ENCODE measurements at places on chromosomes 12 and 14.
A peak's percentile ranks its signal among the peaks of the same experiment; 100 is the strongest.

GRCh38 chr12:76908303-76909017 lies 29.6 kb upstream of the CSRP2 start:
- no peak for DNase-seq

DNA sequence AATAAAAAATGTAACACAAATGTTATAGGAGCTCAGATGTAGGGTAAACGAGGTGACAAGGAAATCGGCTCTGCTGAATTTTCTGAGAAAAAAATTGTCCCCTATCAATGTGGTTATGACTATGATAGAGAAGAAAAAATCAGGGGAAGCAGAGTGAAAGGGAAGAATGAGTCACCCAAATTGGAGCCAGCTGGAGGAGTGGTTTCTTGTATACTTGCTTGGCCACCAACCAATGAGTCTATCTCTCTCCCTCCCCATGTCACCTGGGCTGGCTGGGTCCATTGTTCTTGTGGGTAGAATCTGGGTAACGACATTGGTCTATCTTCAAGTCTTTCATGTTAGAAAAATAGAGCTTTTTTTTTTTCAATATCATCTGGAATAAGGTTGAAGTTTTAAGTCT lies 196.6 kb upstream of the FLRT2 start:
- DNase-seq: no peak

DNA sequence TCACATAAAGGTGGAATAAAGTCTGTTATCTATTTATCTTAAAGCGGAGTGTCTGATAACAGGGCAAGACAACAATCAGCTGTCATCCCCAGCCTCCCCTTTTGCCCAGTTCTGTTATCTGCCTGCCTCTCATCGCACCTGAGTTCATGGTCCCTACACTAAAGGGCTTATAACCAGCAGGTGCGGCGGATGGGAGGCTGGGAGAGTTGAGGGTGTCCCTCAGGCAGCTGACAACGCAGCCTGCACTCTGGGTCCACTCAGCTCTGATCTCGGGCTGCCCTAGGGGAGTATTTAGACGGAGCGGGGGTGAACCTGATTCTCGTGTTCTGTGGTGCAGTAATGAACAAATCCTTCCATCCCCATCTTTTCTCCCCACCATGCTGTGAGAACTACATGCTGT lies 34.0 kb upstream of the JDP2 start:
- DNase-seq: no peak

DNA sequence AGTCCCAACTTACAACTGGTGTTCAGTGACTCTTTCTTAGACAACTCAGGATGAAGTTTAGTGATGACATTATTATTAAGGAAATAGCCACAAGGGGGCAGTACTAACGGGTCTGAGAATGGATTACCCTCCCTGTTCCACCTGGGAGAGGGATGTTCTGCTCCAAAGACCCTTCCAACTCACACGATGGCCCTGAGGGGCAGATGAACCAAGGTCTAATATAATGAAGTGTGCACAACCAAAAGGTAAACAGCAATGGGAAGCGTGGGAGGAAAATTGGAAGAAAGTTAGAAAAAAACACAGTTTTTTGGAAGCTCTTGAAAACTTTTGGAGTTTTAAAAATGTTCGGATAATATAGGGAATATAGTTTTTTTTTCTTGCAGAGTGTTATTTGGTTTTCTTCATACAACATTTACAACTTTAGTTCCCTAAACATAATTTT lies 24.0 kb downstream of the FGF6 start:
- DNase-seq: peak; percentile 9

GRCh38 chr12:89433634-89434033 lies 81.3 kb upstream of the DUSP6 start:
- DNase-seq: no peak

DNA sequence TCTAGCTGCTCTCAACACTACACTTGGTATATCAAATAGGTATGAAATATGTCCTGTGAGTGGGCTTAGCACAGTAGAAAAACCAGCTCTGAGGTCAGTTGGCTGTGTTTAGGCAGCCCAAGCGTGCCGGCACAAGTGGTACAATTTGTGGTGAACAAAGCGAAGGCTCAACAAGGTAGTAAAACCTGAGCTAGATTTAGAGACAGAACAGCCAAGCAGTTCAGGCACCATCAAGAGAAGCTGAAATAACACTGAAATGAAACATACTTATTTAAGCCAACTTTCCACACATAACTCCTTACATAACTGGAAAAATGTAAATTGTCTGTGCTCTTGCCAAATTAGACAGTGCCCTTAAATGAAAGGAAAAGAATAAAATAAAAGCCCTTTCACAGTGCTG lies 596.8 kb upstream of the FBXO33 start:
- no peak for DNase-seq

DNA sequence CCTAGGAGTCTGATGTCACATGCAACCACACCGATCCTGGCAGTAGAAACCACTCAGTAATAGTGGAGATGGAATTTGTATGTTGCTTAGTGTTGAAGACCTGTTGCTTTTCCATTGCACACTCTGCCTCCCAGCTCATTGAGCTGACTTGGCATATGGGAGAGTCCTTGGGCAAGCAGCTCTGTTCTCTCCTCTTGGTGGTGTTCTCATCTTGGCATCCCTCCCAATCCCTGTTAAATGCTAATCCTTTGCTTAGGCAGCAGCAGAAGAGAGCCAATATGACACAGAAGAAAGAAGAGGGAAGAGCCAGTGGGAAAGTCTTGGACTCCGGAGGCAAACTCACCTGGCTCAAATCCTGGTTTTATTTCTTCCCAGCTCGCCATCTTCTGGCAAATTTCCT lies 178.0 kb upstream of the CAND1 start:
- no peak for DNase-seq

GRCh38 chr14:23751616-23752015 lies 115.5 kb downstream of the DHRS2 start:
- DNase-seq: no peak

GRCh38 chr12:59934486-59934885 lies 338.7 kb downstream of the SLC16A7 start:
- no peak for DNase-seq

DNA sequence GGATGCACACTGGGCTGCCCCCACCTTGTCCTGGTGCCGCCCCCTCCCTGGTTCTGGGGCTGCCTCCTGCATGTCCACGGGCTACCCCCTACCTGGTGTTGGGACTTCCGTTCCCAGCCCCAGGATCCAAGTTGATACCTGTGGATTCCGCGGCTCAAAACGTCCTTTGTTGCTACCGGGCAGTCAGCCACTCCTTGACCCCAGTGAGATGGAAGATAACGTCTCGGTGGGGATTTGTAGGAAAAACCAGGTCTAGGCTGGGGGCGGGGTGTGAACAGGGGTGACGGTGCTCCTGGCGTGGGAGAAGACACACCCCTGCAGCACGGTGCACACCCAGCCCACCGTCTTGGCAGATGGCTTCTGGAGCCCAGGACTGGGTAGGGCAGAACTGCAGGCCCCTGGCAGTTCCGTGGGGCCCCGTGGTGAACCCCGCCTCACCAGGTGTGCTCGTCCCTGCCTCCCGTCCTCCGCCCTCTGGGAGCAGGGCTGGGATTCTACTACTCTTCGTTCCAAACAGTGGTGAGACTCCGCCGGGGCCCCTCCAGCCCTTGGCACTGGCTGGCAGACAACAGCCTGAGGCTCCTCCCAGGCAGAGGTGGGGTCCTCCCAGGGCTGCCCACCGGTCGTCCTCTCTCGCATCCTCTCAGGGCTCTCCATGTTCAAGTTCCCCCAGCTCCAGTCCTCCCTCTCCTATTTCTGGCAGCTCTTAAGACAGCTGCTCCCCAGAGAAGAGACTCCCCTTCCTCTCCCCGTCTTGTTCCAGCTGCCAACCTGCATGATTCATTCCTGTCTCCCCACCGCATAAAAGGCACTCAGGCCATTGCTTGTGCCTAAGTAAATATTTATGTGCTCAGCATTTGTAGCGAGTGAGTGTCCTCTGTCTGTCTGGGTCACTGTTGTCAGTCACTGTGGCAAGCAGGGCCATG lies 75.5 kb downstream of the FBXL14 start:
- peak; percentile 74 for DNase-seq

DNA sequence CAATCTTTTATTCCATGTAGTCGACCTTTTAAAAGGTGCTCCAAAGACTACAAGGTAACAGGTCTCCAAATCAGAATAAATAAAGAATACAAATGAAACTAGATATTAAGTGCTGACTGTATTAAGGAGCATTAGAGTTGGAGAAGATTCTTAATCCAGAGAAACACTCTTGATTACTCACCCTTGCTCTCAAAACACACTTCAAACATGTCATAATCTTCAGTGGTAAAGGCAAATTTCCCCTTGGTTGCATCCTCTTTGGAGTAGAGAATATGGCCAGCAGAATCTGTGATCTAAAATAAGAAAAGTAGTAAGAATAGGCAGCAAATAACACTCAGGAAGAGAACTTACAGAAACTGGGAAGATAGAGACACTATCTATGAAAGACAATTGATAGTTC lies 24.6 kb downstream of the TMED10 start:
- DNase-seq: no peak

DNA sequence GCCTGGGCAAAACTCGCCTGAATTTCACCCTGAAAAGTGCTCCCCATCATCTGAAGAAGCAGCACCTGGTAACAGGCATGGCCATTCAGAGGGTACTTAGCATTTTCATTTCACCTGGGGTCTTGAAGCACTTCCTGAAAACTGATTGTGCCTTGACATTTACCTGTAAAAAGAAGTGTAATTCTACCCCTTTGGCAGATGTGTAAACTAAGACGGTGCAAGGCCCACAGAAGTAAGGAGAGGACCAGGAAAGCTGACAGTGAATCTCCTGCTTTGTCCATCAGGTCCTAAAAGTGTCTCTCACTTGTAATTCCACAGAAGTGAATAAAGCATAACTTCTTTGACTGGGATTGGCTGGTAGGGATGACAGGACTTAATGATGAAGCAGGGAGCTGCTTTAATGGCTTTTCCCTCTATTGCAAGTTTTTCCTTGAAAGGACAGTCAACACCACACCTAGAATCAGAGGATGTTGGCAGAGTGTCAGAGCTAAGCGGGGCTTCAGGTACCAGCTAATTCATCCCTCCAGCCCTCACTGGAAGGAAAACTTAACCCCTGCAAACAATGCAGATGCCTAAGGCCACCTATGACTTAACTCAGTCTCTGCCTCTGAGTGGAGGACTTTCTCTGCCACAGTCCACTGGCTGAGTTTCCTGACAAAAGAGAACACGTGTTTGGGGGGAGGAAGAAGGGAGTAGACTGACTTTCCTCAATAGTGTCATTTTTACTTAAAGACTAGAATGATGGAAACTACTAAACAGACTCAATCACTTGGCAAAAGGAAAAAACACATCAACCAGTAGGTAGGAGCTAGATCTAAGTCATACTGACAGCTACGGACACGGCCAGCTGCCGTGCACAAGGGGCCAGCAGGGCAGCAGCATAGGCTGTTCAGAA lies 74.7 kb downstream of the NUAK1 start:
- DNase-seq: no peak

- no peak for DNase-seq
These were observed 142.6 kb downstream of the GPHN start for GRCh38 chr14:66650491-66650911.

- peak; percentile 68 for DNase-seq
These were observed at the start of gene CKB for GRCh38 chr14:103522649-103523574. TSS of gene CKB (minus strand) at chr14:103522830. CDS start at chr14:103522493, 337 bp downstream.

DNA sequence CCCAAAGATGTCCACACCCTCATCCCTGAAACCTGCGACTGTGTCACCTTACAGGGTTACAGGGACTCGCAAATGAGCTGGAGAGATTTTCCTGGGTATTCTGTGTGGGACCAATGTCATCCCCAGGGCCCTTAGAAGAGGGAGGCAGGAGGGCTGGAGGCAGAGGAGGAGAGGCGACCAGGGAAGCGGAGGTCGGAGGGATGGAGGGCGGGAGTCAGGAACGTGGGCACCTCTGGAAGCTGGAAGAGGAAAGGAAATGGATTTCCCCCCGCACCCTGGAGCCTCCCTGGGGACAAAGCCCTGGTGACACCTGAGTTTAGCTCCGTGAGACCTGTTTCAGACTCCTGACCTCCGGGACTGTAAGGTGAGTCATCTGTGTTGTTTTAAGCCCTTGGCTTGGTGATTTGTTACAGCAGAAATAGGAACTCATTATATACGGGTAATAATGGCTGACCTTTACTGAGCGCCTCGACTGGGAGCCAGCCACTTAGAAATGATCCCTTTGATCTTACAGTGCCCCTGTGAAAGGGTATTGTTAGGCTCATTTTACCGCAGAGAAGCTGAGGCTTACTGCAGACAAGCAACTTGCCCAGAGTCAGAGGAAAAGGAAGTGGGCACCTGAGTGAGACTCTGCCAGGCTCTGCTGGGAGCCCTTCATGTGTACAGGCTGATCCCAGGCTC lies 29.3 kb upstream of the FZD10 start:
- peak; percentile 60 for DNase-seq

GRCh38 chr12:4250691-4251090 lies 22.9 kb upstream of the CCND2 start:
- DNase-seq: no peak

- peak; percentile 31 for DNase-seq
These were observed 26.3 kb downstream of the ALKBH1 start for GRCh38 chr14:77681196-77682157.

DNA sequence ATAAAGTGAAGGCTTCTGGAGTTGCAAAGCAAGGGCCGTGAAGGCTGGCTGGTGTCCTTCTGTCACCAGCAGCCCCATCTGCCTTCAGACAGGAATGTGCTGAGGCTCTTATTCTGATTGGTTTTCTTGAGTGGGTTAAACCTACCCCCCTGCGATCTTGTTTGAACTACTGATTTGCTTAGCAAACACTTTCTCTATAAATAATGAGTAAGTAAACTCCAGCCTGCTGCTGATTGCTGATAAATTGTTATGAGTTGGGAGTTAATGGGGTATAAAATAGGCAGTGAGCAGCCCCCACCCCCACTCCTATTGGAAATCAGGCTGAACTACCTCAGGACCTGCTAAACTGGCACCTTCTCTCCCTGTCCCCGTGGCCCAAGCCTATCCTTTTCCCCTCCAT lies 146.1 kb upstream of the NOS1 start:
- DNase-seq: peak; percentile 89

DNA sequence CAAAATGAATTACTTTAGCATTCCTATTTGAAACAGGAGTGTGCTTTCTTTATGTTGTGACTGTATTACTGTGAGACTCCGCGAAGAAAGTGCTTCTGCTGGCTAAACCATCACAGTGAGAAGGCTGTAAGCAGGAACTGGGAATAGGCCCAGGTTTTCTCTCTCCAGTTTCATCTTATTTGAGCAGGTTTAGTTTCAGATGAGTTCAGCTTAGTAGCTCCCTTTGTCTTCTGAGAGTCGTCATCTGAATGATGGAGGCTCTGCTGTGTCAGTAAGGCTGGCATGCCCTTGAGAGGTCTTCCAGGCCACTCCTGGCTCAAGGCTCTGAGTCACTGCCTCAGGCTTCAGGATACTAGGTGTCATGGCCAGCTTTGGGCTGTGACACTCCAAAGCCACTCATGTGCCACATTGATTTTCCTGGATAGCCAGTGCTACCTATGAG lies 205.6 kb upstream of the RGS6 start:
- no peak for DNase-seq

DNA sequence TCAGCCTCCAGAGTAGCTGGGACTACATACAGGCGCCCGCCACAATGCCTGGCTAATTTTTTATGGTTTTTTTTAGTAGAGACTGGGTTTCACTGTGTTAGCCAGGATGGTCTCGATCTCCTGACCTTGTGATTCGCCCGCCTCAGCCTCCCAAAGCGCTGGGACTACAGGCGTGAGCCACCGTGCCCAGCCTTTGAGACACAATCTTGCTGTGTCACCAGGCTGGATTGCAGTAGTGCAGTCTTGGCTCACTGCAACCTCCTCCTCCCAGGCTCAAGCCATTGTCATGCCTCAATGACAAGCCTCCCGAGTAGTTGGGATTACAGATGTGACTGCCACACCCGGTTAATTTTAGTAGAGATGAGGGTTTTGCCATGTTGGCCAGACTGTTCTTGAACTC lies 21.3 kb upstream of the STRN3 start:
- DNase-seq: no peak

- DNase-seq: no peak
These were observed 98.6 kb downstream of the GCH1 start for GRCh38 chr14:54803926-54804537.

- DNase-seq: no peak
These were observed 122.7 kb upstream of the SLCO1C1 start for GRCh38 chr12:20572451-20572850.
